ENCODE measurements at places on chromosomes 11 and 22.
A peak's percentile ranks its signal among the peaks of the same experiment; 100 is the strongest.

DNA sequence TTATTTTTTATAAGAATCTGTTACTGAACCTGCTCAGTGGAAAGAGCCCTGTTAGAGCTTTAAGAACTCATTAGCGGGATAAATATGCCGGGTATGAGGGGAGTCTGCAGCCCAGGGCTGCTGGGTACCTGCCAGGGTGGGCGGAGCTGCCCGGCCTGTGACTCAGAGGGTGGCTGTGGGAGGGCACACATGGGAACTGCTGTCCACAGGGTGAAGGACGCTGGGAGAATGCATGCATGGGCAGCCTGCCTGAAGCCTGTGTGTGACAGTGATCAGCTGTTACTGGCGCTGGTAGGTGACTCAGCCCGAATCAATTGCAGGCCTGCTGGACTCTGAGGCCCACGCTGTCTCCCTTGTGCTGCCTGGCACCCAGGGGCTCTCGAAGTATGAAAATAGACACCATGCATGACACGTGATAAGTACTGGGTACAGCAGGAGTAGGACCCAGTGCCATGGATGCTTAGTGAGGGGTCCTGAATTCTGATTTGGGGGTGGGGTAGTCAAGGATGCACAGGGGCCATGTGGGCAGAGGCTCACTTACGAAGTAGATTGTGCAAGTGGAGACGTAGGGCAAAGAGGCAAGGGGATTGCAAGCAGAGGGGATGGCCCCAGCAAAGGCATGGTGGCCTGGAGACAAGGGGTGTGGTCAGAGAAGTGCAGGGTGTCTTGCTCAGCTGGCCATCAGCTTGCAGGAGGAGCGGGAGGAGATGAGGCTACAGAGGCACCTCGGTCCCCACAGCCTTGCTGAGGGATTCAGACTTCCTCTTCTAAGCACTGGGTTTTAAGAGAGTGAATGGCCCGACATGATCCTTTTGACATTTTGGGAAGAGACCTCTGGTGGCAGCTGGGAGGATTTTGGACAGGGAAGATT is 36.5 kb downstream of the GRIK4 start:
- DNase-seq: peak; percentile 84

DNA sequence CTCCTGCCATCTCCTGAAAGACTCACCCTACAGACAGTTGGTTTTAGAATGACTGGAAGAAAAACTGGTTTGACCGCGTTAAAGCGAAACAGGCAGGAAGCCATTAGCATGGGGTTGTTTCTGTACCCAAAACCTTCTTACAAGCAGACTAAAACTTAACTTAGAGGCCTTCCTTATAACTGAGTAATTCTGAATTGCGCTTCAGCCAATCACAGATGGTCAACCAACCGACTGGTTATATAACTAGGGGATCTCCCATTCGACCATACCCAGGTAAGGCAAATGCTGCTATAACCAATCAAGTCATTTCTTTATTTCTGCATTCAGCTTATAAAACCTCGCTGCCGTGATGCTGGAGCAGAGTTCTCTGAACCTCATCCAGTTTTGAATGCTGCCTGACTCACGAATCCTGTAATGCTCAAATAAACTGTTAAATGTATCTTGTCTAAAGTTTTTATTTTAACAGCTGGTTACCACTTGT is 87.8 kb upstream of the DRD2 start:
- DNase-seq: no peak

DNA sequence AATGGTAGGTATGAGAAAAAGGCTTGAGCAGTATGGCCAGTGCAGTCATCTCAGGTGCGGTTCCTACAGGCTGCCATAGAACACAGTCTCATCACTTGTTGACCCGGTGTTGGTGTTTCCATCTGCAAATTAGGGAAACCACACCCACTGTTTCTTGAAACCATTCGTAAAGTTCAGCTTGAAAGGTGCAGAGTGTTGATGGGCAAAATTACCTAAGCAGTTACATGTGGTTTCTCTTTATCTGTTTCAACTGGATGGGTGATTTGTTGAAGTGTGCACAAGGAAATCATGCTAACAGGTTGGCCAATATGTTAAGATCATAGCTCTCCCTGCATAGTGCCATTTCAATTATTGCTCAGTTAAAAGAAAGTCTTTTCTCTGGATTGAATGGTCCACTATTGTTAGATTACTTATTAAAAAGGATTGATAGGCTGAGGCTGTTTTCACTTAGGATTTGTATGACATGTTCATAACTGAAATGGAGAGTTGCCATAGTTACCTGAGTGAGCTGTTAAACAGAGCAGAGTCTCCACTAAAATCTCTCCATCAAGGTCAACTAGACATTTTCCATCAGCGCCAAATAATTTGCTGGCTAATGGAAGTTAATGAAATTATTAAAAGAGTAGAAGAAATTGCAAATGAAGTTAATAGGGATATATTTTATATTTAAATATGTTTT is 203.1 kb upstream of the MTMR2 start:
- DNase-seq: no peak

DNA sequence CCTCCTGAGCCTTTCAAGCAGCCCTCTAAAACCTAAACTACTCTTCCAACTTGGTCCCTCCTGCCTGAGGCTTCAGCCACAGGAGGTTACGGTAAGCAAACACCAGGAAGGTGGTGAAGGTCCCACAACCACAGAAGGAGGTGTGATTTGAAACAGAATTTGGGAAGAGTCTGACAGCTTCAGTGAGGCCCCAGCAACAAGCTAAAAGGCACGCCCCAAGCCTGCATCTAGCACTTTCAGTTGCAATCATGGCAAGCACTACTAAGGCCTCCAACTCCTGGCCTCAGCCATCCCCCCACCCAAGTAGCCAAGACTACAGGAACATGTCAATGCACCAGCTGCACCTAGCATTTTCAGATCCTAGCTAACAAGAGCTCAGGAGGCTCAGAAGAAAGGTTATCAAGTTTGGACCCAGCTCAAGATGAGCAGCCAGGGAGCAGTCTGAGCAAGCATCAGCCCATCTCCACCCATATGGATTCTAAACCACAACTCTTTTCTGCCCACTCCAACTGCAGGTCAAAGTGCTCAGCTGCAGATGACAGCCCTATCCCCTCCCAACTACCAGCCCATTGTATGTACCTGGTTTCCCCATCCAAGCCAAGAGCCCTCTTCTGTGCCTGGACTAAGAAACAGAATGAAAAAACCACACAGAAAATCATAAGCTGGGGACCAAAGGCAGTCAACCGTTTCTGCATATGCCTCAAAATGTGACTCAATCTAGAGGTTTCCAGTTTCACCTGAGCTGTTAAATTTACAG is 10.4 kb upstream of the AHNAK start:
- DNase-seq: no peak

- DNase-seq: no peak
Measured at GRCh38 chr11:46203746-46204145, 73.7 kb upstream of the CREB3L1 start.

- peak; percentile 80 for DNase-seq
Measured at GRCh38 chr22:20319745-20320658, at the start of gene DGCR6L. DGCR6L (minus strand) TSS chr22:20320060; CDS start chr22:20319988, 72 bp downstream.

DNA sequence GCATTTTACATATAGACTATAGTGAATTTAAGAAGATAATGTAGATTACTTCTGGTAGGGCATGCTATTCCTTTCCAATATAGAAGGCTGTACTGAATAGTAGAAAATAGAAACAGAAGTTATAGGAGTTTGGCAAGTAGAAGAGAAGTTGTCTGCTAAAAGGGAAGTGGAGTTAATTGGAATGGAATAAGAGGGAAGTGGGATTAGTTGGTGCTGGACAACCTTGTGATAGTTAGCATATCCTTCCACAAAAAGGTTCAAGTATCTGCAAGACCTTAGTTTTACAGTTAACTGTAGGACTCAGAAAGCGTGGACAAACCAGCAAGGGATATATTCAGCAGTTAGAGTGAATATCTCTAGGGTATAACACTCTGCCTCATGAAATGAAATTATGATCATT is 185.5 kb downstream of the SWAP70 start:
- DNase-seq: no peak

- no peak for DNase-seq
Measured at GRCh38 chr11:2074266-2074825, 64.8 kb downstream of the IGF2 start.

- DNase-seq: no peak
Measured at GRCh38 chr11:62399878-62400266, 19.0 kb upstream of the SCGB1A1 start.

DNA sequence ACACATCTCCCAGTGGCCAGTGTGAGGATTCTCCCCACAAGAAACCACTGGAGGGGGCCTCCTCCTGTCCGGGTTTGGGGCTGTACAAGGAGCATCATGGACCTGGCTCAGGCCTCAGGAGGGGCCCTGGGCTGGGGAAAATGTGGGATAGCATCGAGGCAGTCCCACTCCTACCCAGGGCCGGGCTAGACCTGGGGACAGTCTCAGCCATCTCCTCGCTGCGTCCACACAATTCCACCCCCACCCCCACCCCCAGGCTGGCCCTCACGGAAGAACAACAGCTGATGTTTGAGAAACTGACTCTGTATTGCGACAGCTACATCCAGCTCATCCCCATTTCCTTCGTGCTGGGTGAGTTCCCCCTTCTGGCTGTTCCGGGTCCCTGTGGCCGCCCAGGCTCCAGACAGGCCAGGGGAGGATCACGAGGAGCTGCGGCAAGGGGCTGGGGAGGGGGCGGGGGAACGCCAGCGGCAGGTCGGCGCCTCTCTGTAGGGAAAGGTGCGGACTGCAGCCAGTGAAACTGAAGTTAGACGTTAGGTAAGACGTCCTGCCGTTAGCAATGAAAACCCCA is 4.8 kb downstream of the BEST1 start:
- DNase-seq: peak; percentile 26

DNA sequence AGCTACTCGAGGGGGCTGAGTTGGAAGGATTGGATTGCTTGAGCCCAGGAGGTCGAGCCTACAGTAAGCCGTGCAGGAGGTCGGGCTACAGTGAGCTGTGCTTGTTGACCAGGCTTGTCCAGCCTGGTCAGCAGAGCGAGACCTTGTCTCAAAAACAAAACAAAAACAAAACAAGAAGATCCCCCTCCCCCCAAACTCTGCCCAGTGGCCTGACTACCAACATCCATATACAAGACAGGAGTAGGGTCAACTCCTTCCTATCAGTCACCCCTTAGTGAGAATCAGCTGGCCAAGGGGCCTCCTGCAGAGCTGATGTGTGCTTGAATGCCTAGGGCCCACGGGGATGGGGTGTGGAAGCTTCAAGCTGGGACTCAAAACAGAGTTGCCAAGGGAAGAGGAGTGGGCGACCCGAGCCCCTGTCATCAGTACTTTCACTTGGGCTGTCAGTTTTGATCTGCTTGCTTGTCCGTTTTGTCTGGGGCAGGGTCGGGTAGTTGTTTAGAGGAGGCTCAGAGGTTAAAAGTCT is 942 bp upstream of the TSPAN18 start:
- no peak for DNase-seq

DNA sequence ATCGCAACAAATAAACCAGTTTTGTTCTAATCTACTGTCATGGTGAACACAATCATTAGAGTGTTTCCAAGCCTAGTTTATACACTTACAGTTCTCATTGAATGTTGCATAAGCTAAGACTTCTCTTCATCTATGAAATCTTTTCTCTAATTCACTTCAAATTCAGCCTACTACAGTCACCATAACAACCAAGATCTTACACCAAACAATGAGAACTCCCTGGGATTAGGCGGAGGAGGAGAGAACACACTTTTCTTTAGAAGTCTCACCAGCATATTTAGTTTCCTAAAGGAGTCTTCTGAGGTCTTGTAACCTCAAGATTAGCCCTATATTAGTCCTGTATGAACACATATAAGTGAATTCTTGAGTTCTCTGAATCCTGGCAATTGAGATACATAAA is 1889.7 kb downstream of the LRRC4C start:
- no peak for DNase-seq

GRCh38 chr11:86186386-86186785 is 58.2 kb upstream of the EED start:
- no peak for DNase-seq

GRCh38 chr11:87215236-87215635 is 177.5 kb downstream of the TMEM135 start:
- DNase-seq: no peak

DNA sequence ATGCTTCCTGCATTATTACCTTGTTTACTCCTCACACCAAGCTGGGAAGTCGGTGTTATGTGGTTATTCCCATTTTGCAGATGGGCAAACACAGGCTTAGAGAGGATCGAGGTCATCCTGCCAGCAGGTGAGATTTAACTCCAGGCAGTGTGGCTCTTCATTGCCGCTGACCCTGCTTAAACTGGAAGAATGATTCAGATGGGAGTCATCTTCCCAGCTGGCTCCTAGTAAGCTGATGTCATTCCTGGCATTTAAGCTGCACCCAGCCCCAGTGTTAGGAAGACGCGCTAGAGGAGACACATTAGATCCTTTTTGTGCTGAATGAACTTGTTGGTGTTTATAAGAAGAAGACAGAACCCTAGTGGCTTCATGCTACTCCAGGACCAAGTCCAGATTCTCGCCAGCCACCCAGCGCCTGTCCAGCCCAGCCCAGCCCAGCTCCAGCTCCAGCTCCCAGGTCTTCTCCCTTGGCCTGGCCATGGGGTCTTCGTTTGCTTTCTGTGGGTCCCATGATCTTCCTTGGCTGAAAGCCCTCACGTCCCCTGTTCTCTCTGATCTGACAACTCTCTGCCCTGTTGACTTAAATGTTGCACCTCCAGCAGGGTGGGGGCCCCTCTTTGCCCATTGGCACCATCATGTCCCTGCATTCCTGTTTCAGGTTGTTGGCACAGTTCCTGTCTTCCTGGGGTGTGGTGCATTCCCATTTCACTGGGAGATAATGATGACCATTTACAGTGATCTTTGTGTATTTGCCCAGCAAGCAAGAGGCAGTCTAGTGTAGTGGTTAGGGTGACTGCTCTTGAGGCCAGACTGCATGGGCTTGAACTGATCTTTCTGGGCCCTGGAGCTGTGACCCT is 13.6 kb downstream of the PARVB start:
- DNase-seq: no peak

- DNase-seq: no peak
Measured at GRCh38 chr11:118291477-118292135, 12.9 kb upstream of the CD3E start.

DNA sequence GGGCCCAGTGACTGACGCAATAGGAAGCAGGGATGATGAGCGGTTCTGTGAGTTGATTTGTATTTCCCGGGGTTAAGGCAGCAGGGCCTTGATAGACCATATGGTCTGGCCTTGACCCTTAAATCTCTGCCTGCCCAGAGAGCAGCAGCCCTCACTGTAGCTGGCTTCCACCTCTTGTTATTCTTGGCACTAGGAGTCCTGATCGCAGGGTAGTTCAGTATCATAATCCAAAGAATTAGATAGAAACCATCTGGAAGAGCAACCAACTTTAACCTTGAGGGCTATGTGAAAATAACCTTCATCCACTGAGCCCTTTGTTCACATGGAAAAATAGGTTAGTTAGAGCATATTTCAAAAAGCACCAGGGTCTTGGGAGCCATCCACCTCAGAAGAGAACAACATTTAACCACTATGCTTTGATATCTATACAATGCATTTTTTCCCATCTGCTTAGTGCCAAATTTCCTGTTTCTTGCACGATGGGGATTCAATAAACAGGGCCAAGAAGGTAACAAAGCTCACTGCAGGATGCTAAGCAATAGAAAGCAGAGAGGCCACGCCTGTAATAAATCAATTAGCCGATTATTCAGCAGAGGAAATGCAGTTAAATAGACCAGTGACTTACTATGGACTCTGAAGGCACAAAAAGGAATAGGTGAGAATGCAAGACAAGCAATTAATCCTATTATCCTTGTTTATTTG is 761.3 kb downstream of the OPCML start:
- no peak for DNase-seq

GRCh38 chr11:134036492-134037045 is 32.3 kb upstream of the JAM3 start:
- DNase-seq: no peak

Data from hippocampal formation (tissue), 2 donors.